ENCODE measurements at places on chromosomes 16 and 17.

DNA sequence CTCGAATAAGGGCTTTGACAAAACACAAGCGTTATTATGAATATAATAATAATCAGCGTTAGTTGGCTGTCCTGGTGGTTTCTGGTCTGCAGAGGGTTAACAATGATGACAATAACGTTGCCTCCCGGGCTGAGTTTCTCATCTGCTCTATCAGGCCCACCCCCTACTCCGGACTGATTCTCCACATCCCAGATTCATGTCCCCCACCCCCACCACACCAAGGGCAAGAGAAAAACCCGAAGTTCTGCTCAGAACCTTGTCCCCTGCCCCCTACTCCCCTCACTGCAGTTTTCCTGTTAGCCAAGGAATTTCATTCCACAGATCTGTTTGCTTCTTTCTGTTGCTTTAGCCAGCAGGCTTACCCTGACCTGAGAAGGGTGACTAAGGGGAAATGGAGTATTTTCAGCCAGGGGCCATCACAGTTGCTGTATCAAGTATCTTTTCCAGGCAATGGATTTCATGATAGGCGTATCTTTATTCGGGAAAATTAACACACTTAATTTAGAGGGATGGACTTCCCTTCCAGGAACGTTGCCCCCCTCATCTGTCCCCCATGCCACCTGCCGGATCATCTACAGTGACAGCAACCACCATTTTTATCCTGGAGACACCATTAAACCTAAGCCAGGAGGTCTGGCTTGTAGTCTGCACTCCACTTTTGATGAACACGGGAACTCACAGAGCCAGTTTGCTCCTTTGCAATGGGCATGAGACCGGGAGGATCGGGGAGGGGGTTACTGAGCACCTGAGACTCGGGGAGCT lies 23.7 kb downstream of the ALOX15 start:
- DNase-seq = no peak

GRCh38 chr17:64599827-64600226 lies 62.3 kb downstream of the SMURF2 start:
- no peak for DNase-seq

GRCh38 chr16:47493381-47494337 lies 32.5 kb downstream of the PHKB start:
- no peak for DNase-seq

GRCh38 chr16:17330044-17330443 lies 140.7 kb downstream of the XYLT1 start:
- DNase-seq = no peak

GRCh38 chr17:39618956-39619785 lies 7.6 kb upstream of the PPP1R1B start:
- no peak for DNase-seq

GRCh38 chr17:76176701-76177574 lies 35.9 kb upstream of the FOXJ1 start:
- DNase-seq = no peak

DNA sequence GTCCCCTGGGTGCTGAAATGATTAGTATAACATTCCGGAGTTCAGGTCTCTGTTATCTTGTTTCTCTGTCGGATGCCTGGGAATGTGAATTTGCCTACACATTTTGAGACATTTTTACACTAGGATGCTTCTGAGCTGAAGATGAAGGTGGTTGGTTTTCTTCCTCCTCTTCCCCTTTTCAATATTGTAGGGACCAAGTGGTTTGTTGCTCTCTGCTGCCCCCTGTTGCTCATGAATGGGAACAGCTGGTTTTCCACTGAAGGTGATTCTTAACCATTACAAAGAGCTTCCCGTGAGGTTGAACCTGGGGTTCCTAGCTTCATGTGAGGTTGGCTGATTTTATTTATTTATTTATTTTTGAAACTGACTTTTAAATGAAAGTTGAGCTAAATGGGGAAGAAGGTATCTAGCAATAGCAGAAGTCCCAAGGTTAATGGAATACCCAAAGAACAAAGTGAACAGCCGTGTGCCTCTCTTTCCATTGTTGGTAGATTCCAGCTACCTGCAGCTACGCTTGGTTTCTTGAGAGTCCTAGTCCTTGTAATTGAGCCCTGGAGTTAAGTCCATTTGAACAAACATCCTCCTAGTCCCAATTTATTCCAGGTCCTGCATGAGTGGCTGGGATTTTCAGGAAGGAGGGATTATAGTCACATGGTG lies 983.9 kb upstream of the EEF2KMT start:
- peak; percentile 13 for DNase-seq

DNA sequence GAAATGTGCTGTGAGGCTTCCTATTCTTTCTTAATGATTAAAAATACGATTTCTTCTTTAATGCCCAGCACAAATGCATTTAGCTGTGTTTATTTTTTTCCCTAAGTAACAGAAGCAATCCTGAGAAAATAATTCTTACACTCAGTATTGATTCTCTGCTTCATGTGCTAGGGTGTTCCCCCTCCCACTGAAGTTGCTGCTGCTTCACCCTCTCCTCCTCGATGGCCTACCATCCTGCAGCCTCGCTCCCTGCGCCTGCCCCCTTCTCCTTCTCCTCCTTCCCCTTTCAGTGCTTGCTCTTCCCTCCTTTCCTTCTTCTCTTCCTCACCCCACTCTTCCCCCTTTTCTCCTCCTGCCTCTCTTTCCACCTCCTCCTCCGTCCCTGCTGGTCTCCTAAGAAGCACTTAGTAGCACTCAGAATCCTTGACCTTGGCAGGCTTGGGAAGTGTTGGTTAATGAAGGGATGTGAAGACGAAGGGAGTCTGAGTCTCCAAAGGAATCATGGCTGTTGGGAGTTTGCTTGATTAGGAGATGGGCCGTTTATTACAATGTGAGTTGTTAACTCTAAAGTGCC lies 119.7 kb downstream of the RPTOR start:
- no peak for DNase-seq

- DNase-seq = no peak
These were observed 174.2 kb downstream of the CYLD start for GRCh38 chr16:50916040-50916439.

DNA sequence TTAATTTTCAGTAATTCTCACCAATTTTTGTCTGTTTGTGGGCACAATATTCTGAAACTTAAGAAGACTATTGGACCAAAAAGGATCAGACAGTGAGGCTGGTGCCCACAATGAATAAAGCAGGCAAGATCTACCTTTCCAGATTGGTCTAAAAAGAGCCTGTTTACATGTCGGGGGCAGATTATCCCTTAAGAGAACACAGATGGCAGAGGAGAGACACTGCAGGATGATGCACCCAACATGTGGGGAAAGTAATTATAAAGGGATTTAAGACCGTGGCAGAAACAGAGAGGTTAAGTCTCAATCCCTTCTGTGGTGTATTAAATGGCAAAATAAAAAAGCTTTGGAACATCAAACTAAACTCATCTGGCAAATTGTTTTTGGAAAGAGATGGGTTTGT lies 331.8 kb upstream of the CDH11 start:
- no peak for DNase-seq

GRCh38 chr17:66540131-66540781 lies 237.8 kb downstream of the PRKCA start:
- DNase-seq = no peak

- DNase-seq = peak; percentile 26
These were observed 1.0 kb downstream of the SDK2 start for GRCh38 chr17:73643001-73643851.

- no peak for DNase-seq
These were observed 126.0 kb upstream of the ERCC4 start for GRCh38 chr16:13793841-13794409.

GRCh38 chr17:66541461-66542128 lies 239.2 kb downstream of the PRKCA start:
- DNase-seq = no peak

DNA sequence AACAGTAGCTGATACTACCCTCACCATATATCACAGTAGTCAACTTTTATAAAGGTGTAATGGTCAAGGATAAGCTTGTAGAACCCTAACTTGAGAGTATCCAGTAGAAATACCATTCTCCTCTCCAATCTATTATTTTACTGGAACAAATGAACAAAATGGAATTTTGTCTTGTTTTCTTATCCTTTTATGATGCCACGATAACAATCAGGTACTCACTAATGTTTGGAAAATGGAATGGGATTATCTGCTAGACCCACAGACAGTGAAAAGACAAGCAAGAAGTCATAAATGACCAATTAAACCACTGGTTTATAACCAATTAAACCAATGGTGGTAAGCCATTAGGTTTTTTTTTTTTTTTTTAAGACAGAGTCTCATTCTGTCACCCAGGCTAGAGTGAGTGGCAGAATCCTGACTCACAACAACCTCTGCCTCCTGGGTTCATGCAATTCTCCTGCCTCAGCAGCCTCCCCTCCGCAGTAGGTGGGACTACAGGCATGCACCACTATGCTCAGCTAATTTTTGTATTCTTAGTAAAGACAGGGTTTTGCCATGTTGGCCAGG lies 10.4 kb downstream of the GPATCH8 start:
- DNase-seq = no peak

- DNase-seq = no peak
These were observed 3.9 kb downstream of the NAGS start for GRCh38 chr17:44008205-44008909.

DNA sequence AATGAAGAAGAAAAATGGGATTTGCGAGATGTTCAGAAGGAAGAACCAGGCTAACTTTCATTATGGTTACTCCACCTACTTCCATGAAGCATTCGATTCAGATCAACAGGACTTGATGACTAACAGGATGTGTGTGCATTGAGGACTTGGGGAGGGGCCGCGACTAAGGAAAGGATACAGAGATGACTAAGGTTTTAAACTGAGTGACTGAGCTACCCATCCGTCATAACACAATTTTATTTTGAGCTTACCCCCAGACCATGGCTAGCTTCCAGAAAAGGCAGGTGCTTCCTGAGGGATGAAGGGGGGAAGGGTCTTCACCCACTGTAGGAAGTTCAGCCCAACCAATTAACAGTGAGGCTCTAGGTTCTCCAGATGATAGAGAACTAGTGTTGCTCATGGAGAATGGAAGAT lies 2.5 kb upstream of the CDYL2 start:
- DNase-seq = peak; percentile 72

DNA sequence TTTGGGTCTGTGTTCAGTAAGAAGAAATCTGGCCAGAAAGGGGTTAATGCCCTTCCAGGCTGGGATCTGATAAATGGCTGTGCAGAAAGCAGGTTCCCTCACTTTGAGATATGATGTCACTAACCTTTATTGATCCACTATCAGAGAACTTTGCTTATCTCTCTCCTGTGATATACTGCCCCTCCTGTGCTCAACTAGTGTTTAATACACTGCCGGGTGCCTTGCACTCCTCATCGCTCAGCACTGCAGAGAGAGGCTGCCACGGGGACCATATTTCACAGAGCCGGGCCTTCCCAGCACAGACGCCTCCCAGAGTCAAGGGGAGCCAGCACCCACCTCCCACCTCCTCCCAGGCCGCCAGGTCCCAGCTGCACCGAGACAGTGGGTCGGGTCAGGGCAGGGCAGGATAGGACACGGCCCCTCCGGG lies 20.2 kb downstream of the ZFHX3 start:
- DNase-seq = no peak

DNA sequence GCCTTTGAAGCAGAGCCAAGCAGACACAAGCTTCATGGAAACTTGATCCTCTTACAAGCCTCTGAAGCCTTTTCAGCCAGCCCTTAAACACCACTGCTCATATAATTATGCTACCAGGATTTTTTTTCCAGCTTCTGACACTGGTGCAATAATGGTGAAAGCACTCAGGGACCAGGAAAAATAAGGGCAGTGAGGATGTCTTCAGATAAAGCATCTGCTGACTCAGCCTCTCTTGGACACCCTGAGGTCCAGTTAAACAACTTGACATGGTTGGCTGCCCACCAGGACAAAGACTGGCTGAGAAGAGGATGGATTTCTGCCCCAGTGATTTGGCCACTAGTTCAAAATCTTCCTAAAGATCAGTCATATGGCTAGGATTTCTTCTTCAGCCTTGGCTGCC lies 124.2 kb upstream of the N4BP1 start:
- no peak for DNase-seq

- no peak for DNase-seq
These were observed 7.5 kb downstream of the CACNG1 start for GRCh38 chr17:67051837-67052236.

DNA sequence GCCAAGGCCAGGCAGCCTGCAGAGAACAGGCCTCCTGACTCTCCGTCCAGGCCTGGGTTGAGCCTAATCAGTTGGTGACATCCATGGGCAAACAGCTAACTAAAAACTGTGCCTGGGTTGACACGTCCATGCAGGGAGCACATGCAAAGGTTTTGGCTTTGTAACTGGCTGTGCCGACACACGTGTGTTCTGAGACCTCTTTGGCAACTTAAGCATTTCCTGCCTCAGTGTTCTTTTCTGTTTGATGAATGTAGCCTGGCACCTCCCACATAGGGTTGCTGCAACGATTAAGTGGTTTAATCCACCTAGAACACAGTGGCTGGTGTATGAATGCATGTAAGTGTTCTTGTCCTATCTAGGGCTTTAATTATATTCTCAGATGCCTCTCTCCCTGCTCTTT lies 3.2 kb downstream of the BCO1 start:
- no peak for DNase-seq

- DNase-seq = no peak
These were observed 6.7 kb upstream of the TLCD3A start for GRCh38 chr17:725746-726145.

DNA sequence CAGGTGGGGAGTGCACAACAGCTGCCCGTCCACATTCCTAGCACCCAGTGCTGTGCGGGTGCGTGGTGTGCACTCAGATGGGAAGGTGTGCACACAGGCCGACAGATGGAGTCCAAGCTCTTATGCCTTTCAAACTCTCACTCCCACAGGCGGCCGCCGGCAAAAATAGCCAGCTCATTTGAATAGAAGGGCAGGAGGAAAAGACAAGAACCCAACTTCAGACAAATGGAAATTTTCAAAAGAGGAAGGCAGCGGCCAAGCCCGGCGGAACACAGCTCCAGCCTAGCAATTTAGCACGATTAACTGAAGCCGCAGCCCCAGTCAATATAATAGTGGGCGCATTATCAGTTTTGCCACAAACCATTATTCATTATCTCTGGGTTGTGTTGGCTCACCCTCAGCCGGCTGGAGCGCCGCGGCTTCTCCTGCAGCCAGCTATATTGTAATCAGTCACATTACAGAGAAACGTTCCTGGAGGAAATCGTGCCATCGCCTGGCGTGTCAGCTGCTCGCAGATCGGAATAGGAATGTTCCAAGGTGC lies 103.9 kb upstream of the SEC14L1 start:
- no peak for DNase-seq

- DNase-seq = no peak
These were observed 20.7 kb downstream of the ZNF652 start for GRCh38 chr17:49341356-49341755.

DNA sequence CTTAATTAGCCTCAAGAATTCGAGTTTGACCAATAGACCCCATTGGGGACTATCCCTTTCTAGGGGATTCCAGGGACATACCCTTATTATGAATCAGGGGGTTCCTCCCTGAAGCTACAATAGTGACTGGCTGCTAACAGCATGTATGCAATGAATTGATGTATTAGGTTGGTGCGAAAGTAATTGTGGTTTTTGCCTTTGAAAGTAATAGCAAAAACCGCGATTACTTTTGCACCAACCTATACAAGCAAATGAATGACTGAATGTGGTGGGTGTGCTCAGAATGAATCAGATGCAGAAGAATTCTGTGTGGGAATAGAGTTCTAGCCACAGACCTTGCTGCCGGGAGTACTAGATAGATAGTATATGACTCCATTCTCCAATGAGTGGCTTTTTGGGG lies 76.7 kb downstream of the HLF start:
- peak; percentile 11 for DNase-seq

- no peak for DNase-seq
These were observed 98.3 kb downstream of the RPGRIP1L start for GRCh38 chr16:53605356-53605755.

GRCh38 chr17:21678393-21679081 lies 13.8 kb upstream of the KCNJ18 start:
- peak; percentile 14 for DNase-seq
